M059J (cell line): ENCODE measurements at places on chromosomes 5 and 9. TPM values are rescaled to one million over a fixed set of nuclear protein-coding genes. Genes with fewer than 3 reads are reported as not detected.

DNA sequence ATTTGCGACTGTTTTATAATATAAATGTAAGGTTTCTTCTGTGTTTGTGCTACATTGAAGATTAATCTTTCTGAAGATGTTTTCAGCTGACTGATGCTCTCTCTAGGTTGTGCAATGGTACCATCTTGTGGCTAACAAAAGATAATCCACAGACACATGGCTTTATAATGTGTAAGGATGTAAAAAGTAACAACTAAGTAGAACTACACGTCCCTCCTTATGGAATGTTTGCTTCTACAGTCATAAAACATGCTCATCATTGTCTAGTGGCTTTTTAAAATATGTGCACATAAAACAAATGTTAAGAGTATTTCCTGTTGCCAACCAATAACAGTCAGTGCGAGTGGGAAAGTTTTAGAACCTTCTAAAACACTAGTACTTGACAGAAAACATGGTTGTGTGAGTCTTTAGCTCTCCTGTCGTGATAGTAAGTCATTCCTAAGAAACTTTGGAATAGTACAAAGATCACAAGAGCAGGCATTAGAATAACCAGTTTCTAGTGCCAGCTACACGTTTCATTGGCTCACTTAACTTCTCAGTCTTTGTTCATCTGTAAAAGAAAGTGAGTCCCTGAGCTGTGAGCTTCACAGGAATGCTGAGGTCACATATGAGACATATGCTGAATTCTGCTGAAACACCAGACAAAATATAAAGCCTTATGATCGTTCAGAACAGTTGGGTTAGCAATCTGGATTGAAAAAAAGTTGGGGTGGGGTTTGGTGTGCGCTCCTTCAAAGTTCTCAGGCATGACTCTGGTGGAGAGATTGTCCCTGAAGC is 75.7 kb upstream of the GLIS3 start:
- DNase-seq: peak; percentile 65

GRCh38 chr5:61686491-61687257 is 354.6 kb downstream of the ZSWIM6 start:
- no peak for DNase-seq

Gene MLANA
- total RNA-seq: not detected in 2 replicates

Gene S100Z
- not detected in 2 replicates for total RNA-seq
